ENCODE measurements at places on chromosomes 1 and 21. TPM values are rescaled to one million over a fixed set of nuclear protein-coding genes. Genes with fewer than 3 reads are reported as not detected.

Gene TPM3
- 375 TPM for total RNA-seq

Gene LCE1B
- total RNA-seq = not detected

Gene GPR3
- total RNA-seq = 0.98 TPM

Gene SLC25A34
- 1.7 TPM for total RNA-seq

Gene KCNK1
- total RNA-seq = 57.6 TPM

Gene GPR37L1
- total RNA-seq = 0.33 TPM

Gene NIBAN1
- total RNA-seq = 31.5 TPM

Gene MYBPH
- total RNA-seq = not detected

Gene SELE
- not detected for total RNA-seq

- DNase-seq = no peak
These were observed 71.8 kb downstream of the EPHB2 start for GRCh38 chr1:22782406-22782805.

DNA sequence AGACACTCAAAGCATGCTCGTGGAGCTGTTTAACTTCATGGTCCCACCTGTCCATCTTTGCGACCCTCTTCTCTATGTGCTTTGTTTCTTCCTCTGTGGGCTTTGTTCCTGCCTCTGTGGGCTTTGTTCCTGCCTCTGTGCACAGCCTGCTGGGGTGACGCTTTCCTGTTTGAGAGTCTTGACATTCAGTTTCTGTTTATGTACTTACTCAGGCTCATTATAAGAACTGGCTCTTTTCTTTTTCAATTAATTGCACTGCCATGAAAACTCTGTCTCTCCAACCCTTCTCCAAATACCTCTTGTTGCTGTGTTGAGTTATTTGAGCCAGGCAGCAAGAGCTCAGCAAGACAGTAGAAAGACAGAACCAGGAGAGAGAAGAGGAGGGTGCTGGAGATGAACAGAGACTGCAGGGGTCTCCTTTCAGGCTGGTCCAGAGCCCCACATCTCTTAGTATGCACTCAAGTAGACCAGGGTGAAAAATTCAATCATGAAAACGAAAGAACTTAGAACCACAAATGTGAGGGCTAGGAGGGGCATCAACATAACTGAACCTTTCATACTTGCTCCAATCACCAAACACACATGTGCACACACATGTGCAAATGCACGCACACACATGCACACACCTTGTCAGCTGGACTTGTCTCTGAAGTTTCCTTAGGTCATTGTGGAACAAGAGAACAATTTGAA, 88.3 kb upstream of the SGIP1 start:
- DNase-seq = no peak

GRCh38 chr1:117370071-117370470, 2.8 kb downstream of the MAN1A2 start:
- no peak for DNase-seq

- DNase-seq = no peak
These were observed 32.3 kb upstream of the LBR start for GRCh38 chr1:225460021-225460736.

DNA sequence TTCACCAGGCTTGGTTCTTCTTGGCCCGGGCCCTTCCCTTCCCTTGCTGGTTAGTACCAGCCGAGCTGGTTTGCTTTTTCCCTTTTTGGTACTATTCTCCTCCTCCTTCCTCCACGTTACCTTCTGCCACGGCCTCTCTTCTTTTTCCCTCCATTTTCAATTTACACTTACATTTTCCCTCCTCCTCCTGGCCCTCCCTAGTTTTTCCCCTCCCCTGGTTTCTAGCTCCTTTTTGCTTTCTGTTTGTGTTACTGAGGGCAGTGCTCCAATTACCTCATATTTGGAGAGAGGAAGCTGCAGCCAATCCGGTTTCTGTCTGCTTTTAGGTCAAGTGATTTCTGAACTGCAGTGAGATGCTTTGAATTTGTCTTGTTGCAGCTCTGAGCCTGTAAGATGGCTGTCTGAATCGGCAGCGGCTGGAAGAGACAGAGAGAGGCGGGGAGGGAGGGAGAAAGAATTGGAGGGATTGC, 63.7 kb downstream of the MACF1 start:
- DNase-seq = no peak

DNA sequence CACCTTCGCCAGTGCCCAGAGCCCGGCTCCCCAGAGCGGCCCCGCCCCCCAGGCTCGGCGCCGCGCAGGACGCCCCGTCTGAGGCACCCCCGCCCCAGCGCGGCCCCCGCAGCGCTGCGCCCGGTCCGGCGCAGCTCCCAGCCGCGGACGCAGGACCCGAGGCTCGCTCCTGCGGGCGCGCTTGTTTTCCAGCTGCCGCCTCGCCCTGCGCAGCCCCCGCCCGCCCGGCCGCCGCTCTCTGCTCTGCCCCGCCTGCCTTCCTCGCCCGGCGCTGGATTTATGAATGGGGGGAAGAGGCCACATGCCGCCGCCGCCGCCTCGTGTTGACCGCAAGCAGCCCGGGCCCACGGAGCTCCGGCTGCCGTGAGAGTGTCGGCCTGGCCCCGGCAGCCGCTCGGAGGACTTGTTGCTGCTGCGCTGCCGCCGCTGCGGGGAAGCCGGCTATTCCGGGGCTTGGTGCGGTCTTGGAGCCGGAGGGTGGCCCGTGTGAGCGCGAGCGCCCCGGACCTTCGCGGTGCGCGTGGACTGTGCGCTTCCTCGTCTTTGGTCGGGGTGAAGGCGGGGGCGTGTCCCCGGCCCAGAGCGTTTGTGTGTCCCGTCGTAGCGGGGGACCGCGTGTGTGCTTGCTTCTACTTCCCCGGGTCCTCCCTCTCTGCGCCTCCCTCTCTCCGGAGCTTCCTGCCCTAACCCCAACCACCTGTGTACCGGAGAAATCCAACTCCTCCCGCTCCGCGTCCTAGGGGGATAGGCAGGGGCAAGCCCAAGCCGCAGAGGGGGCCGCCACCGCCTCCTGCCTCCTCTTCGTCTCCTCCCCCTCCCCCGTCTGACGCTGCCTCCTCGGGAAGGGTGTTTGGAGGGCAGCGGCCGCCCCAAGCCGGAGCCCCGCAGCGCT, 736 bp downstream of the KCNC4 start:
- DNase-seq = peak; percentile 38

- DNase-seq = no peak
These were observed 43.5 kb downstream of the MAST2 start for GRCh38 chr1:45846931-45847330.

DNA sequence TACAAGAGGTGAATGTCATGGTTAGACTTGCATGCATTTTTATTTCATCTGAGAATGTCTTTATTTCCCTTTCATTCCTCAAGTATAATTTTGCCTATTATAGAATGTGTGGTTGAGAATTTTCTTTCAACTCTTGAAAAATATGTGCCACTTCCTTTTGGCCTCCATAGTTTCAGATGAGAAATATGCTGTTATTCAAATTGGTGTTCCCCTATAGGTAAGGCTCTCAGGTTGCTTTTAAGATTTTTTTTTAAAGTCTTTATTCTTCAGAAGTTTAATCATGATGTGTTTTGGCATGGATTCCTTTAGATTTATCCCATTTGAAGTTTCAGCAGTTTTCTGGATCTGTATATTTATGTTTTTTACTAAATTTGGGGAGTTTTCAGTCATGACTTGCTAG, 2.1 kb downstream of the MROH7 start:
- no peak for DNase-seq

GRCh38 chr1:224486801-224487583, 52.4 kb upstream of the WDR26 start:
- DNase-seq = no peak

GRCh38 chr21:37983336-37984095, 67.3 kb upstream of the KCNJ6 start:
- no peak for DNase-seq

GRCh38 chr1:108646648-108647269, 14.1 kb downstream of the HENMT1 start:
- peak; percentile 20 for DNase-seq

DNA sequence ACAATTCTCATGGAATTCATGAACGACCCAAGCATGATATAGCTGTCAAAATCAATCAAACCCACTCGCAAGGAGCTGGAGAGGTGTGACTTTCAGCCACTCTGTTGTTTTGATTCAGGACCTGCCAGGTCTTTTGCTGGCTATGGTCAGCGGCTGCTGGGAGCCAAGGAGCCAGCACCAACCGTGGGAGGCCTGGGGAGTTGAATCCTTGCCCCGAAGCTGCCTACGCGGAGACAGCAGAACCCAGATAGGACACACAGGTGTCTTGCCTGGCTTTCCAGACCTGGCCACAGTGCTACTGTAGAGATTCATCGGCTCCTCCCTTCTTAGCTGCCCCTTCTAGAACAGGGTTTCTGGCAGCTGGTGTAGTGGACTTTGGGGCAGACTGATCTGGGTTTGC, 42.7 kb downstream of the ZSCAN20 start:
- DNase-seq = no peak

GRCh38 chr1:55441489-55441888, 226.3 kb upstream of the USP24 start:
- DNase-seq = no peak

GRCh38 chr1:31498376-31499040, 77.8 kb upstream of the TINAGL1 start:
- DNase-seq = no peak

- DNase-seq = no peak
These were observed 47.5 kb downstream of the HSF2BP start for GRCh38 chr21:43611598-43612369.

GRCh38 chr1:22912311-22912710, 60.4 kb downstream of the LACTBL1 start:
- no peak for DNase-seq

- no peak for DNase-seq
These were observed 20.7 kb downstream of the RGS7 start for GRCh38 chr1:241336335-241336734.

GRCh38 chr21:43879348-43880110, 14.5 kb downstream of the AGPAT3 start:
- no peak for DNase-seq

Data from PC-9 (cell line).